Astrocyte (in vitro differentiated cells and primary cell): ENCODE measurements at places on chromosomes 6 and 20. TPM values are rescaled to one million over a fixed set of nuclear protein-coding genes. Genes with fewer than 3 reads are reported as not detected.

Gene SNX14
- 89.5 and 90.5 TPM in 2 replicates for total RNA-seq

Gene ALDH8A1
- total RNA-seq = 0.41 TPM in 2 replicates

Gene CLVS2
- not detected in 2 replicates for total RNA-seq

Gene TGM2
- 48.2 and 98.9 TPM in 2 replicates for total RNA-seq

Gene ERGIC3
- 198 and 205 TPM in 2 replicates for total RNA-seq

Gene C20orf96
- 10.1 and 10.7 TPM in 2 replicates for total RNA-seq

DNA sequence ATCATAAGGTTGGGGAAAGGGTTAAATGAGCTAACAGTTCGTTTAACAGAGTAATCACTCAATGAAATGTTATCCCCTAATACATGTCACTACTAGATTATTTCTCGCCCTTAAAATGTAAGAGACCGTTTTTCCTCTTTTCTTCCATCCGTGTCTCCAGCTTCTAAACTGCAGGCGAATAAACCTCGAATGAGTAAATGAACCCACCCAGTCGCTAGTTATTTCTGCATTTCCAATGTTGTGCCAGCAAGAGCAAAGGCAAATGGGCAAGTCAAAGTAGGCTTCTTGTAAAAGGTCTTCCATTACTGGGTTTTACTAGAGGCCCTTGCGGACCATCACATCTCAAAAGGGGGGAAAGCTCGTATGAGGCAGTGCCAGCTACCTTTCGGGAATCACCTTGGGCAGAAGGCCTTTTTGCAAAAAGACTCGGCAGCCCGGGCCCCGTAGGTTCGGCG is 400 bp upstream of the SMAP1 start:
- H3K4me1 ChIP-seq = peaks cover 3% of the 10 kb centered on the region
- DNase-seq = no peak
- H3K27me3 ChIP-seq = peaks cover 3% of the 10 kb centered on the region
- peak overlapping the region; percentile 36 for H3K27ac ChIP-seq

- peaks cover 67% of the 10 kb centered on the region for H3K27me3 ChIP-seq
- H3K4me3 ChIP-seq = no peak overlapping the region
These were observed 293.4 kb downstream of the TFAP2C start for GRCh38 chr20:56922497-56922896.

DNA sequence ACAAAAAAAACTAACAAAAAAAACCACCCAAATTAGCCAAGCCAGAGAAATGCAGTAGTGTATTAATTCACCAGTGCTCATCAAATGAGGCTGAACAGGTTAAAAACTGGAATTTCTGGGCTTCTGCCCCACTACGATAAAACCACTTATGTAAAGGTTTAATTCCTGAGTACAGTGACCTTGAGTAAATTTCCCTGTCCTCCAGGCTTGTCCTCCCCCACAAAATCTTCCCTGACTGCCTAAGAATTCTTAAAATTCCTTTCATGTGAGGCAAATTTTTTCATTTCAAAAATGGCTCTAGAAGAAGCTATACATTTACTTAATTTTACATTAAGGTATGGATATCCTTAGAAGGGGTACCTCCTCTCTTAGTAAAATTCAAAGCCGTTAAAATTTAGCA is 80.1 kb upstream of the ID4 start:
- peaks cover 11% of the 10 kb centered on the region for H3K4me1 ChIP-seq
- no peak overlapping the region for H3K4me3 ChIP-seq
- H3K36me3 ChIP-seq = no peaks in the 10 kb centered on the region
- no peak overlapping the region for H3K27ac ChIP-seq

GRCh38 chr6:39855356-39855995 is 63.3 kb downstream of the DAAM2 start:
- H3K27me3 ChIP-seq = no peaks in the 10 kb centered on the region
- peaks cover 3% of the 10 kb centered on the region for H3K36me3 ChIP-seq
- H3K4me3 ChIP-seq = no peak overlapping the region
- H3K4me1 ChIP-seq = peaks cover 4% of the 10 kb centered on the region
- no peak for DNase-seq
- no peak overlapping the region for H3K27ac ChIP-seq

GRCh38 chr6:161748535-161749416 is 474.9 kb upstream of the AGPAT4 start:
- no peak overlapping the region for H3K4me3 ChIP-seq
- H3K4me1 ChIP-seq = peaks cover 27% of the 10 kb centered on the region
- peaks cover 2% of the 10 kb centered on the region for H3K27me3 ChIP-seq
- no peak overlapping the region for H3K27ac ChIP-seq
- no peak for DNase-seq

DNA sequence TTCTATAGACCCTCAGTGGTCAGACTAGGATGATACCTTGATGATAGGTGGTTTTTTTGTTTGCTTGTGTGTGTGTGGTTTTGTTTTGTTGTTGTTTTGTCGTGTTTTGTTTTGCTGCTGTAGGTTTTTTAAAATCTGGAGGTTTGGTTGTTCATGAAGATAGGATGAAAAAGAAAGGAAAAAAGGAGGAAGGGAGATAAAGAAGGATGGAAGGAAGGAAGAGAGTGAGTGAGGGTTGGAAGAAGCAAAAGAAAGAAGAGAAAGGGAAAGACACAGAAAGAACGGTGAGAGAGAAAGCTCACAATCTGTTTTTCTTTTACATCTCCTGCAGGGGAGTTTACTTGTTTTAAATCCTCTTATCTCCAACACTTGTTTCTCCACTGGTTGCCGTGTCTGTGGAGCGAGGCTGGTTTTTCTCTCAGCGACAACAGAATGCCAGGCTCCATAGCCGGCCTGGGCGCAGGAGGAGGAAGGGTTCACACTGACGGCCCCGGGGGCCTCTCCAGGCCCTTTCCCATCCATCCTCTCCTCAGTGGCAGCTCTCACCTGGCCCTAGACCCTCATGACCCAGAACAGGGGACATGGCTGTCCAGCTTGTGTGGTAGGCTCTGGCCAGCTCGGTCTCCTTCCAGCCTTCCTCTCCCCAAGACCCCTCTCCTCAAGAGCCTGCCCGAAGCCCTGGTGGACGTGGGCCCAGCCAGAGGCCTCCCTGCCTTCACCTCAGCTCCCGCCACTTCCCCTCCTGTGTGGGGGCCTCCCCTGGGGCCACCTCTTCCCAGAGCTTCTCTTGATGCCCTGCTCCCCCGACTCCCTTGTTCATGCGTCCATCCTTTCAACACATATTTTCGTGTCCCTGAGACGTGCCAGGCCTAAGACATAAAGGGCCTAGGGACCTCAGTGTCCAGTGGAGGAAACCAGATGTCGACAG is 168.4 kb downstream of the VEGFA start:
- no peak for DNase-seq
- no peaks in the 10 kb centered on the region for H3K27me3 ChIP-seq
- no peak overlapping the region for H3K4me3 ChIP-seq

DNA sequence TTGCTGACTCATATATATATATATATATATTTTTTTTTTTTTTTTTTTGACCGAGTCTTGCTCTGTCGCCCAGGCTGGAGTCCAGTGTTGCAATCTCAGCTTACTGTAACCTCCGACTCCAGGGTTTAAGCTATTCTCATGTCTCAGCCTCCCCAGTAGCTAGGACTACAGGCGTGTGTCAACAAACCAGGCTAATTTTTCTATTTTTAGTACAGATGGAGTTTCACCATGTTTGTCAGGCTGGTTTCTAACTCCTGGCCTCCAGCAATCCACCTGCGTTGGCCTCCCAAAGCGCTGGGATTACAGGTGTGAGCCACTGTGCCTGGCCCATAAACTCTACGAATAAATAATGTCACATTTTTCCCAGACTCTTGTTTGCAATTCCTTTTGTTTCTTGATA is 4.8 kb downstream of the LRP11 start:
- no peak overlapping the region for H3K4me3 ChIP-seq
- H3K27me3 ChIP-seq = no peaks in the 10 kb centered on the region
- peak; percentile 61 for DNase-seq
- peak overlapping the region; percentile 42 for H3K27ac ChIP-seq

DNA sequence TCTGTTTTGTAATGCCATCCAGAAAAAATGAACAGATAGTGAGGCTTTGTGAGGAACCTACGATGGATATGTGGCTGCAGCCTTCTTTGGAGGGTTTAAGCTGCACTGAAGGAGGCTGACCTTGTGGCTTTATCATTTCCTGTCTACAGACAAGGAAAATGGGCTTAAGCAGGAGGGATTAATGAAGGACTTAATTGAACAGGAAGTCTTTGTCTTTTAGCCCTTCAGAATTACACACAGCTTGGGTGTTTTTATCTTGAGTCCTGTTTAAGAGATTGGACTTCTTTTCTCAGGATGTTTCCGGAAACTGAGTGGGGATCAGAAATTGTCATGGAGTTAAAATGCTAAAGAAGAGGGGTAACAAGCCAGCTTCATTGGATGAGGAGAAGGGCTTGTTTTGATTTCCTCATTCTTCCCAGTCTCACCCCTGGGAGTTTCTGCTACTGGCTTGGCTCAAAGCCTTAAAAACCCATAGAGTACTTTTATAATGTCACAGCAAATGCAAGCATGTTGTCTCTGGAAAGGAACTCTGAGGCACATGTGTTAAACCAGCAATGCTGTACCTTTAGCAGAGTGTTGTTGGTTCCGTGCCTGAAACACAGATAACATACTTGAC is 193.6 kb downstream of the JARID2 start:
- peaks cover 33% of the 10 kb centered on the region for H3K4me1 ChIP-seq
- H3K4me3 ChIP-seq = no peak overlapping the region
- no peak overlapping the region for H3K27ac ChIP-seq
- DNase-seq = peak; percentile 52
- H3K27me3 ChIP-seq = no peaks in the 10 kb centered on the region

DNA sequence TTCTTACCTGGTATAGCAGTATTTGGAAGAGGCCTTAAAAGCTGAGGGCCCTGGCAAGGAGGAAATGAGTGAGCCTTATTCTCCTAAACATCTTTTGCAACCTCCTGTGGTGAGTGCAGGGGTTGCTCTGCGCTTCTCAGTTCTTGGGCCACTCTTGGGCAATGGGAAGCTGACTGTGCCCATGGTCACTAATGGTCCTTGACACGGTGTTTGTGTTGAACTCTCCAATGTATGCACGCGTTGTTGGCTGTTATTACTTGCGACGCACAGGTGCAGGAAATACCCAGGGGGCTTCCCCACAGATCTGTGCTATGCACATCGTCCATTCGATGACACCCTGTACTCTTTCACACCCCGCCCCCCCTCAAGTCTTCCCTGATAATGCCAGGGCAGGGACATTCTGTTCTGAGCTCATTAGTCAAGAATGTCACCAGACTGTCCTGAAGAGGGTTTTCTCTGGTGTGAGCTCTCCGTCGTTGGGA is 79.7 kb downstream of the EDN1 start:
- H3K27ac ChIP-seq = no peak overlapping the region
- no peaks in the 10 kb centered on the region for H3K36me3 ChIP-seq
- no peak for DNase-seq
- peaks cover 6% of the 10 kb centered on the region for H3K4me1 ChIP-seq
- H3K27me3 ChIP-seq = no peaks in the 10 kb centered on the region
